ENCODE measurements at places on chromosomes 11 and 22. TPM values are rescaled to one million over a fixed set of nuclear protein-coding genes. Genes with fewer than 3 reads are reported as not detected.
A peak's percentile ranks its signal among the peaks of the same experiment; 100 is the strongest.

BACE1 gene
- total RNA-seq, result 10.2 TPM

HBE1 gene
- not detected for total RNA-seq

AIFM3 gene
- 1.9 TPM for total RNA-seq

DNA sequence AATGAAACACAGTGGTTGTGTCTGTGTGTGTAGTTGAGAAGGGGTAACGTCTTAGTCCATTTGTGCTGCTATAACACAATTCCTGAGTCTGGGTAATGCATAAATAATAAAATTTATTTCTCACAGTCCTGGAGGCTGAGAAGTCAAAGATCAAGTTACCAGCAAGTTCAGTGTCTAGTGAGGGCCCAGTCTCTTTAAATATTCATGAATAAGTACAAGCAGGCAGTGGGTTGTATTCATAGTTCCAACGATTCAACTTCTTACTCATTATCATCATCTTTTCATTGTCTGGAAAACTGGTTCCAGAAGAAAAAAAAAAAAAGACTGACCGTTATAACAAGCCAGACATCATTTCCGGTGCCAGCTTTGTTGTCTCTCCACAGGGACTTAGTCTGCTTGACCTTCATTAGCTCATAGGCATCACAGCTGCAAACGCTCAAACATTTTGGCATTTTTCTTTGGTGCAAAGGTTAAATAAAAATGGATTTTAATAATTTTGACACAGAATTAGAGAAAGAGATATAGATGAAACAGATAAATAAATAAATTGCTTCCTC is 1297.5 kb downstream of the LRRC4C start:
- DNase-seq, result no peak

- no peak for DNase-seq
Observed at GRCh38 chr11:86809561-86809960, 9.2 kb downstream of the PRSS23 start.

DNA sequence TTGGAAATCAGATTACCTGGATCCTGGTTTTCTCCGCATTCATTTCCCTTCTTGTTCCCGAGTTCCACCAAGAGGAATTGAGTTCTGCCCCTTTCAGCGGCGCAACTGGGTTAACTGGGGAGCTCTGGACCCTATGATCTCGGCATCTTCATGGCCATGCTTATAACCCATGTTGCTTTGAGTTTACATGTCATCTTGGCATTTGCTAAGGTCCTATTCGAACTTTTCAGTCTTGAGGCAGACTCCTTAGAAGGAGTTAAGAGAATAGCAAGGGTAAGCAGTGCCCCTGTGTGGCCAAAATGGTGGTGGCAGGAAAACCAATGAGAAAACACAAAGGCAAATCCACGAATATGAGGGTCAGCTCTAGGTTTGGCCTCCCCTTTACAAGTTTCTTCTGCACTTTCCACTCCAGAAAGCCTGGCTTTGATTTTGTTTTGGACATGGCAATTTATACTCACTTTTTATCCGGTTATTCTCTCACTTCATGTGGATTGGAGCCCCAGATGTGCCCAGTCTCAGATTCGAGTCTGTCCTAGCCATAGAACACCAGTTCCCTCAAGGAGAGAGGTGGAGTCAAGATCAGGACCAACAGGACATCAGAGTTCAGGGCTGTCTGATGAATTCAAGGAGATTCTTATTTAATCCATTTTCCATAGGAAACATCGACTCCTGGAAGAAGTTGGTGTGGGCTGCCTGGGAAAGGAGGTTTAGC is 55.3 kb upstream of the FBXO3 start:
- peak; percentile 68 for DNase-seq

SGSM1 gene
- 3.2 TPM for total RNA-seq

- DNase-seq, result no peak
Observed at GRCh38 chr22:41264408-41264941, 21.5 kb downstream of the RANGAP1 start.

DNA sequence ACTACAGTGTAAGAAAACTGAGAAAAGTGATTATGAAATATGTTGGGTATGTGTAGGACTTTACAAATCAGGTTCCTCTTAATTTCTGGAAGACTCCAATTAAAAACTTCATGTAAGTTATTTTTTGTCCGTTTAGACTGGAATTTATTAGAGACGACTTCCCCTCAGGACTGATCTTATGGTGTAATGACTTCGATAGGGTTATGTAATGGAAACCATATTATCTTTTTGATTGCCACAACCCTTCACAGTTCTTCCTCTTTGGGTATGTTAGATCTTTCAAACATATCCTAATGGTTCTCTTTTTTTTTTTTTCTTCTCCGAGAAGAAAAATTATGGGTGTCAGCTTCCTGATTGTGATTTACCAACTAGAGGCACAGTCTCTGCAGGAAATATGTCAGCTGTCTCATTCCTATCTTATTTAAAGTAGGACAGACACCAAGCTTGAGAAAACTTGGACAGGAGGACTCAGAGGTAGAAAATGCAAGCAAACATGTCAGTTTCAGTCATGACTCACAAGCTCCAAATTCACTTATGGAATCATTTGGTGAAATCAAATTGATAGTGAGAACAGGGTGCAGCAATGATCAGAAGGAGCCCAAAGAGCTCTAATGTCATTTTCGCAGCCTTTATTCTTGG is 11.1 kb upstream of the LDLRAD3 start:
- DNase-seq, result no peak

DNA sequence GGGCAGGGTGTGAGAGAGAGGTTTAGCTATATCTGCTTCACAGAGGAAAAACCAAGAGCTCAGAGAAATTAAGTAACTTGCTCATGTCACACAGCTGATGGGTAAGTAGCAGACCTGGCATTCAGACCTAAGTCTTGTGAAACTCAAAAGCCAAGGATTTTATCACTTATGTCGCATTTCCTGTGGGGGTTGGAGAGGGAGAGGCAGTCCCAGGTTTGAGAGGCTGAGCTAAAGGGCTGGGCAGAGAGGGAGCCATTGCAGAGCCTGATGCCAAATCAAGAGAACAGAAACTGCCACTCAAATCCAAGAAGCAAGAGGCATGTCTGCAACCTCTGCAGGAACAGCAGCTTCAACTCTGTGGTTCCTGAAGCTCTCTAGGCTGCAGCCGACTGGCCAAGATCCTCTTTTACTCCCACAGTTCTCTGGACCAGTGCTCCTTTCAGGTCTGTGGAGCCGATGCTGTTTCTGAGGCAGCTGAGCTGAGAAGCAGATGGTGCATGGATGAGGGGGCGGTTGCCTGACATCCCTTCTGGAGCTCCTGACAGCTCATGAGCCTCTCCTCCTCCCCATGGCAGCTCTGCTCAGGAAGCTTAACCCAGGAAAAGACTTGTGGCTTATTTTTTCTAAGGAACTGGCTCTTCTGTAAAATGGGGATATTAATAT is 47.6 kb upstream of the NAV2 start:
- no peak for DNase-seq

Data from H9 (cell line).